Mucosa of descending colon (tissue), 3 donors: ENCODE measurements at places on chromosomes 3 and 15. TPM values are rescaled to one million over a fixed set of nuclear protein-coding genes. Genes with fewer than 3 reads are reported as not detected.

GRCh38 chr3:12316729-12317351 is 28.0 kb downstream of the PPARG start:
- no peak for DNase-seq

DNA sequence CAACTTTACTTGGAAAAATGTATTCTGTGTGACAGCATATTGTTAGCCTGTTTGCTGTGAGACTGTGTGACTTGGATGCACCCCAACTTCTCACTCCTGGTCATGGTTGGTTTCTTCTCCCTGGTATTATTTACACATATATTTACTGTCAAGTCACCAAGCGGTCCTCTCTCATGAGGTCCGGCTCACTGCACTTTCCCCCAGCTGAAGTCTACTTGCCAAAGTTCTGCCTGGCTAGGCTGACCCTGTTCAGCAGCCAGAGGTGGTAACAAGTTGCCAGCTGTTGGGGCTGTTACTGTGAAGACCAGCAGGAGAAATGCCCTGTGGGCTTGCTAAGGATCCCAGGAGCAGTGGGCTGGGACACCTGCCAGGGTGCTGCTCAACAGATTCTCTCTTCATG is 337.5 kb downstream of the MFSD1 start:
- no peak for DNase-seq

DNA sequence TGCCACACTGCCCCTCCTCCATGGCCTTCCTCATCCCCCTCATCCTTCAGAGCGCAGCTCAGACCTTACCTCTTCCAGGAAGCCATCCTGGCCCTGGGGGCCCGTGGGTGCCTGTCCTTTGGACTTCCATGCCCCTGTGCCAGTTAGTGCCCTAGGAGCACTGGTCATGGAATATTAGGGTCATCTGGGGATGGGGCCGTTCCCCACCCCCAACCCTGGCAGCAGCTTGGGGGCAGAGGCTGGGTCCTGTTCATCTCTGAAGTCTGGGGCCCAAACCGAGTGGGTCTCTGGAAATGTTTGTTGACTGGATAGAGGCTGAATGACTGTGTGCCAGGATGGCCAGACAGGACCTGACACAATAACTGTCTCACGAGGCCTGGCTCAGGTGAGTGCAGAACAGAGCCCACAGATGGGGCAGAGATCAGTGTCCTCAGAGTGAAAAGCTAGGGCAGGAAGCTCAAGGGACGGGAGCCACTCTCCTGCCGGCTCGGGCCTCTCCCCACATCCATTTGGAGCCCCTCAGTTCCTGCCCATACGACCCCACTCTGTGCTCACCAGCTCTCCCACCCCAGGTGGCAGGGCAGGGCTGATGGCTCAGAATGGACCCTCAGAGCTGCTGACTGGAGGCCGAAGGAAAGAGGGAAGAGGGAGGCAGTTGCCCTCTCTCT is 62.5 kb downstream of the TLE3 start:
- no peak for DNase-seq

Gene SEMA6D
- 77.2 TPM for total RNA-seq
